ENCODE measurements at places on chromosomes 7 and 10.

DNA sequence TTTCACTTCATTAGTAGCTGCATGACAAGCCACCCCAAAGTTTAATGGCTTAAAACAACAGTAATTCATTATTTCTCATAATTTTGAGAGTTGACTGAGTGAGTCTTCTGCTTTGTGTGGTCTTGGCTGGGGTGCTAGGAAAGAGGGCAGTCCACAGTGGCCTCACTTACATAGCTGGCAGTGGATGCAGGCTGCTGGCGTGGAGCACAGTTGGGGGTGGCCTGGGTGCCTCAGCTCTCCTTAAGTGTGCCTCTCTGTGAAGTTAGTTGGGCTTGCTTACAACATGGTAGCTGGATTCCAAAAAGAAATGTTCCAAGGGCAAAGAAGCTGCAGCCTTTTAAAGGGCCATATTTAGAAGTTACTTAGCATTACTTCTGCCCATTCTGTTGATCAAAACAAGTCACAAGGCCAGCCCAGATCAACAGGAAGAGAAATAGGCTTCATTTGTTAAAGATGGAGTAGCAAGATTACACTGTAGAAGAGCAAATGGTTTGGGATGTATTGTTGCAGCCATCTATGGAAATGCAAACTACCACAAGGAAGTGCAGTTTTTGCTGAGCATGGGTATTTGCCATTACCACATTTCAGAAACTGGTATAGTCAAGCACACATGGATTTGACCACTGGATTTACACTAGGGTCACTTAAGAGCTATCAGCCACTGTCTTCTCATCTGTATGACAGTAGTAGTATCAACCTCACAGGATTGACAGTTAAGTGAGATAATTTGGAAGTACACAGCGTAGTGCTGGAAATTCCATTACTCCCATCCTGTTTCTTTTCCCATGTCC lies 33.6 kb downstream of the ZEB1 start:
- no peak for DNase-seq

DNA sequence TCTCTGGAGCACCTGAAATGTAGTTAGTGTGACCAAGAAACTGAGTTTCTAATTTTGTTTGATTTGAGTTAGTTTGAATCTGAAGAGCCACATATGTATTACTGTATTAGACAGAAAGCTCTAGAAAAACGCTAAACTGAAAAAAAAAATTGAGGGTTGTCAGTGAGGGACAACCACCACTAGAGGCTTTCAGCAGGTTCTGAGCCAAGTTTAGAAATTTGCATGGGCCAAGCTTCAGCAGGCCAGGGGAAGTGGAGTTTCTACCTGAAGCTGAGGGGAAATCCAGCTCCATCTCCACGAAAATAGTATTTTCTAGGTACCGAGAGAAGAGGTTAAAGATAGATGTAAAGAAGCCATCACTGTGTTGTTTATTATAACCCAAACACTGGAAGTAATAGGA lies 77.9 kb upstream of the PLXNA4 start:
- DNase-seq = no peak

GRCh38 chr10:15661574-15661973 lies 58.1 kb downstream of the ITGA8 start:
- no peak for DNase-seq

DNA sequence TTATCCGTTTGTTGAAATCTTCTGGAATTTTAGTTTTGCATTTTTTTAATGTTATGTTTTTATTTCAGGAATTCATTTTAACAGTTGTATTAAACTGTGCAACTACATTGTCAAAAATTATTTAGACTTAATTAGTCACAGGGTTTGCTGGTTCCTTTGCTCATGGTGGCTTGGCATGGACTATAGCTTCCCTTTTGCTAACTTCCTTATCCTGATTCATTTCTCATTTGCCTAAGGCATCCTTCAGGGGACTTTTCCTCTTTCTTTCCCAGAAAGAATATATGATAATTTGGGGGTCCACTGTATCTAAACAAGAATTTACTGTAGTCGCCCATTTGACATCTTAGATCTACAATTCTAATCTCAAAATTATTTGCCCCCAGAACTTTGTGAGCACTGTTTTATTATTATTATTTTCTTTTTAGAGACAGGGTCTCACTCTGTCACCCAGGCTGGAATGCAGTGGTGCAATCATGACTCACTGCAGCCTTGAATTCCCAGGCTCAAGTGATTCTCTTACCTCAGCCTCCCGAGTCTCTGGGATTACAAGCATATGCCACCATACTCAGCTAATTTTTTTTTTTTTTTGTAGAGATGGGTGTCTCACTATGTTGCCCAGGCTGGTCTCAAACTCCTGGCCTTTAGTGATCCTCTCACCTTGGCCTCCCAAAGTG lies 13.9 kb downstream of the FIGNL1 start:
- DNase-seq = no peak

DNA sequence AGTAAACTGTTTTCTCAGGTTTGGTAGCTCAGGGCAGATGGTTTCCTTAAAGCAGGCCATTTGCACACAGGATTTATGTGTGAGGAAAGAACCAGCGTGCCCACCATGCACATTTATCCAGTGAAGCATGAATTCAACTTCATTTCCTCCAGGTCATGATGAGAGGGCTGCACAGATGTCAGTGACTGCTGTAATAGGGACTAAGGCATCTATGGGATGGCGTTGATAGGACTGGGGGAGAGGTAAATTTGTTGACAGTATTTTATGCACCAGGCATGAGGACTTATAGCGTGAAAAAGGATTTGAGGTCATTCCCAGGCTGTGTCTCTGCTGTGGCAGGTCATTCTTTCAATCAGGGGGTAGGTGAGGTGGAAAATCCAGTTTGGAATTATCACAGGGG lies 302.9 kb downstream of the XPNPEP1 start:
- no peak for DNase-seq

GRCh38 chr7:80637911-80638765 lies at the start of gene CD36:
TSS of gene CD36 (plus strand) at chr7:80638642. CDS start at chr7:80646741, 8,099 bp downstream.
- no peak for DNase-seq

- DNase-seq = no peak
These were observed 222.1 kb downstream of the ARL4A start for GRCh38 chr7:12909483-12909882.

DNA sequence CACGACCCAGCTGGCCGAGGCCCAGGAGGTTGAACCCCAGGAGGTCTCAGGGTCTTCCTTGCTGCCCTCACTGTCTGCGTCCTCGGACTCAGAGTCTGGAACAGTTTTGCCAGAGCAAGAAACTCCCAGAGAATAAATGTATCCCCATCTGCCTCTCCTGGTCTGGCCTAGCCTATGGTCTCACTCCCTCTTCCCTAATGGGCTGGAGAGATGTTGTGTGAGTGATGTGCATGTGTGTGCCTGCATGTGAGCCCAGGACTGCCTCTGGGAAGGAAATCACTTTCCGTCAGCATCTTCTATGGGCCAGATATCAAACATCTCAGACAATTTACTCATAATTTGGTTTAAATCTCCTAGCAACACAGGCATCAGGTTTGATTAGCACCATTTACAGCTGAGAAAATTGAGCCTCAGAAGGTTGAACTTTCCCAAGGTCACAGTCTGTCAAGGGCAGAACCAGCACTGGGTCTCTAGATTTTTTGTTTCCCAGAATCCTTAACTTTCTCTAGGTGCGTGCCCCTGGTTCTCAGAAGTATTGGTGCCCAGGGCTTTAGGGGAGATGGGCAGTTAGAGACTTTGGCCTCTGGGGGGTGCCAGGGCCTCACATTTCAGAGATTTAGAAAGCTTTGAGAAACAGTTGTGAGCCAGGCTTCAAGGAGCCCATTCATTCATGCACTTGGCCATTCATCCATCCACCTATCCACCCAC lies 4.9 kb downstream of the TMEM270 start:
- no peak for DNase-seq

GRCh38 chr7:82760831-82761230 lies 317.3 kb upstream of the CACNA2D1 start:
- no peak for DNase-seq

GRCh38 chr7:30877015-30877769 lies 34.5 kb upstream of the AQP1 start:
- no peak for DNase-seq

DNA sequence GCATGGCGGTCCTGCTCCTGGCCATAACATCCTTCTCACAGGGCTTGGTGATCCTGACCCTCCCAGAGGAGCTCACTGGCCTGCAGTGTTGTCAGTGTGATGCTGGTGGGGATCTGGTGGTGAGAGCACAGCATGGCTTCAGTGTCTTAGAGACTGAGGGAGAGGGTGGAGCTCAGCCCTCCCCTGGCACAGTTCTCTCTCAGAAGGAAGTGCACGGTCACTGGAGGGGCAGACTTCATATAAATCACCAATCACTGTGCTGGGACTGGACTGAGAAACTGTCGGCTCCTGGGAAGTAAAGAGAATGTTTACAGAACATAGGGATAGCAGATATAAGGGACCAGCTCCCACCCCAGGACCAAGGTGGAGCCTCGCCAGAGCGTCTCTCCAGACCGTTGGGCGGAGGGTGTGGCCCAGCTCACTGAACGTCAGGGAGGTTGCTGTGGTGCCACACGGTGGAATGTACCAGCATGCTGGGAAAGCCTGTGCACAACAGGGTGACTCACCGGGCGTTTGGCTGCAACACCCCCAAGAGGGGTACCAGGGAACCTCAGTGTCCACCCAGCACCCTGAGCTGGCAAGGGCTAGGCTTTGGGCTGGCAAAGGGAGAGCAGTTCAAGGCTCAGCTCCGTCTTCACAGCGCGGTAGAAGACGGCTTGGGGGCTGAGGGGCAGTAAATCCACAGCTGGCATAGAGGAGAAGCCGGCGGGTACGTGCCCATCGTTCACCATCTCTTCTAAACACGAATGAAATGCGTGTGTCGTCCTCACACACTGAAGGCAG lies 8.8 kb upstream of the GET4 start:
- no peak for DNase-seq

DNA sequence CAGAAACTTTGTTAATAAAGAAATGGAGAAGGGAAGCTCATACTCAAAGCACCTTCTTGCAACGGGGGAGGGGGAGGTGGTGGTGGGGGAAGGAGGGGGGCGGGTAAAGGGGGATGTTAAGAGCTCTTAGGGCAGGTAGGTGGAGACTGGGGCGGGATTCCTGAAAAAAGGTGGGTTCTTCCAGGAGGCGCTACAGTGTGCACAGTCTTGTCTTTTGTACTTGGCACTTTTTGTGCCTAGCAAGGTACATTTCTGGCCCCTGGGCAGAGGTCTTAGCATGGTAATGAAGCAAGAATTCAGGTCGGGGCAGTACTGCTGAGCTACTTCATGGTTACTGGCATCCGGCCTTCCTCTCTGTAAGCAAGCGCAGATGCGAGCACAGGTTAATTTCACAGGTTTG lies 15.2 kb upstream of the LAMB4 start:
- no peak for DNase-seq

DNA sequence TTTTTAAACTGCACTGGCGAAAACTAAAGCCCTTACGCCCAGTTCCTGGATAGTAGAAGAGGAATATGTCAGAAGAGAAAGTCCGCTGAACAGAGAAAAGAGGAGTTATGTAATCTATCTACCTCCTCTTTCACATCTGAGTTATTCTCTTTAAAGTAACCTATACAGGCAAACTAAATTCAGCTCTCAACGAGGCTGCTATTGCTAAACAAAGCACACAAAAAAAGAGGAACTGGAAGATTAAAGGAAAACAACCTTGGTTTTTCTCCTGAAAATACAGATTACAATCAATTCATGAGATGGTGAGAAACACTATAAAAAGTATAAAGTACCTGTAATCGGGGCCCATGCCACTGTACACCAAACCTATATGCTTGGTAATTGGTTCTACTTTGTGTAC lies 5.8 kb downstream of the PSMA2 start:
- no peak for DNase-seq

- DNase-seq = no peak
These were observed 14.0 kb upstream of the GTPBP4 start for GRCh38 chr10:974038-974784.

- no peak for DNase-seq
These were observed 34.6 kb downstream of the MGAM start for GRCh38 chr7:142030294-142030693.

DNA sequence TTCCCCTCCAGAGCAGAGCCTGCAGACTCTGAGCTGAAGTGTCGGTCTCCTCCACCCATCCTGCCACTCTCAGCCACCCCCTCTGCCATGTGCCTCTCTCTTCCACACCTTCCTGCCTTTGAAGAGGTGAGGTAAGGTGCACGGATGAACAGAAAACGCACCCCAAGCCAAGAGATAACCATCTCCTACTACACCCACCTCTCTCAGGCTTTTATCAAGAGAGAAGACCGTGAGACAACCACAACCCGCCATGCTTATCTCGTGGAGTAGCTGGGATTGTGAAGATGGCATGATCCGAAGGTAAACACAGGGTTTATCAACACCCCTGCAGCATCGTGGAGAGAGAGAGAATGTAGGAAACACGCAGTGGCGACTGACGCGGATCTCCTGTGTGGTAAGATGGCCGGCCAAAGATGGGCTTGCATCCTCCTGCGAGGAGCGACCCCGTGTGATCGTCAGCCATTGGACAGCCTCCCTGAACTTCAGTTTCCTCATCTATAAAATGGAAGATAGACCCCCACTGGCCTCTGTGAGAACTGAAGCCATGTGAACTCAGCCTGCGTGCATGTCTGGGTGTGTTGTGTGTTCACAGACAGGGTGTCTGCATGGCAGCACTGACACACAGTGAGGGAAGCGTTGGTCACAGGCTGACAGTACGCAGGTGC lies 219.0 kb downstream of the DIP2C start:
- peak; percentile 29 for DNase-seq

GRCh38 chr7:135659159-135659846 lies 3.0 kb upstream of the STMP1 start:
- no peak for DNase-seq

- DNase-seq = no peak
These were observed 12.4 kb upstream of the ACTA2 start for GRCh38 chr10:88964869-88965415.

- DNase-seq = no peak
These were observed 177.8 kb upstream of the PLPP4 start for GRCh38 chr10:120279196-120279595.

DNA sequence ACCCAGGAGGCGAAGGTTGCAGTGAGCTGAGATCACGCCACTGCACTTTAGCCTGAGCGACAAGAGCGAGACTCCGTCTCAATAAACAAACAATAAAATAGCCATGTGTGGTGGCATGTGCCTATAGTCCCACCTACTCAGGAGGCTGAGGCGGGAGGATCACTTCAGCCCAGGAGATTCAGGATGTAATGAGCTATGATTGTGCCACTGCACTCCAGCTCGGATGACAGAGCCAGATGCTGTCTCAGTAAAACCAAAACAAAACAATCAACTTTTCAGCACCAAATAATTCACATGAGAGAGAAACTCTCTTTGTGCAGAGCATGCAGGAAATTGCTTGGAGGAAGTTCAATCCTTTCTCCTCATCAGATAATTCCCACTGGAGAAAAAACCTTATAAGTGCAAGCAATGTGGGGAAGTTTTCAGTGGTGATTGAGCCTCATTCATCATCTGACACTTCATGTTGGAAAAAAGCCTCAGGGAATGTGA lies 13.4 kb upstream of the FIS1 start:
- no peak for DNase-seq

GRCh38 chr7:117216010-117216409 lies 106.8 kb downstream of the WNT2 start:
- DNase-seq = no peak

DNA sequence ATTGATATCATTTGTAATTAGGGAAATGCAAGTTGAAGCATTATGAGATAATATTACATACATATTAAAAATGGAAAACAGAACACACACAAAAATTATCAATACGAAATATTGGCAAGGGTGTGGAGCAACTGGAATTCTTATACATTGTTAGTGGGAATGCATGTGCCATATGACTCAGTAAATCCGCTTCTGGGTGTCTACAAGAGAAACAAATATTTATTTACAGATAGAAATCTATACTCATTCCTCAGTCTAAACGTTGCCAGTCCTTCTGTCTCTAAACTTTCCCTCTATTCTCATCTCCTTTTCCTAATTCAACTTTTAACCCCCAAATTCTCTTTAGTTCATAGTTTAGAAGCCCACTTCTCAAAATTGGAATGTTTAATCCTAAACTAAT lies 170.4 kb upstream of the LRRTM3 start:
- DNase-seq = no peak

- DNase-seq = peak; percentile 19
These were observed 58.5 kb downstream of the ABCB4 start for GRCh38 chr7:87416682-87417587.
